ENCODE measurements at places on chromosomes 16 and 17. TPM values are rescaled to one million over a fixed set of nuclear protein-coding genes. Genes with fewer than 3 reads are reported as not detected.

- DNase-seq, result no peak
These were observed 130.6 kb downstream of the MGAT5B start for GRCh38 chr17:76998839-76999238.

Gene KRTAP4-4
- not detected for total RNA-seq

DNA sequence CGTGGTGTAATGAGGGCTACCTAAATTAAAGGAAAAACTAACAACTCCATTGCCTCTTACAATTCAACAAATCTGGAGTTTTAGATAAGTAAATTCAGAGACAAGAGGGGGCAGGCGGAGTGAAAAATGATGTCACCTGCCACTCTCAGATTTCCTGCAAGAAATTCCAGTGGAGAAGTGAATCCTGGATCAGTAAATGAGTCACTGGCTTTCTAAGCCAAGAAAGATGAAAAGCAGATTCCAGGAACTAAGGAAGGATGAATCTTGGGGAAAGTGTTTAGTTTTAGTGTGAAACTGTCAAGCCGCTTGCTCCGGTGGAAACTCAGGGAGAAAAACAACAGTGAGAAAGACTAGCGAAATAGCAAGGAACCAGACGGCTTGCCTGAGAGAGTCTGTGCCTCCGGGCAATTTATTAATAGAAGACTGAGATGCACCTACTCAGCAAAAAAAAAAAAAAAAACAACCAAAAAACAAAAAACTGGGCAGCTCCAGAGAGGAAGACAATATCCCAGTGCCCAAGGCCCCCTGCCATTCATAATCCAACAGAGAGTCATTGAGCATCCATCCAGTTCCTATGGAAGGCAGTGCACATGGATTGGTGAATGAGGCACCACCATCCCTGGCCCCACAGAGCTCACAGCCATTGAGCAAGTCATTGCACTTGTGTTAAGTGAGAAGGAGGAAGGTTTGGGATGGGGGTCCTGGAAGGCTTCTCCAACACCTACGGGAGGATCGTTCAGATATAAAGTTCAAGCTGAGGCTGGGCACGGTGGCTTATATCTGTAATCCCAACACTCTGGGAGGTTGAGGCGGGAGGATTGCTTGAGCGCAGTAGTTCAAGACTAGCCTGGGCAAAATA, 12.1 kb upstream of the RIPOR1 start:
- DNase-seq, result peak; percentile 74

GRCh38 chr16:55734665-55735064, 78.9 kb downstream of the SLC6A2 start:
- DNase-seq, result no peak

Gene DDX19B
- total RNA-seq, result 31.6 TPM

DNA sequence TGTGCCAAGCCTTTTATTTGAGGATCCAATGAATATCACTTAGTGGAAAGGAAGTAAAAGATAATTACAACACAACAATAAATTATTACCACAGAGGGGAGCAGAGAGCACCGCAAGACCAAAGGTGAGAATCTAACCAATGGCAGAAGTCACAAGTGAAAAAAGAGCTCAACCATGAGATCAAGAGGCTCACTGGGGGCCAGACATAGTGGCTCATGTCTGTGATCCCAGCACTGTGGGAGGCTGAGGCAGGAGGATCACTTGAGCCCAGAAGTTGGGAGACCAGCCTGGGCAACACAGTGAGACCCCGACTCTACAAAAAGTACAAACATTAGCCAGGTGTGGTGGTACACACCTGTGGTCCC, 17.7 kb downstream of the ANKRD11 start:
- DNase-seq, result no peak

Gene VAMP2
- total RNA-seq, result 2.1 TPM

Gene ZNF785
- total RNA-seq, result 4.4 TPM

- DNase-seq, result no peak
These were observed 7.9 kb downstream of the PRSS54 start for GRCh38 chr16:58286769-58287433.

Gene TP53TG3F
- not detected for total RNA-seq

DNA sequence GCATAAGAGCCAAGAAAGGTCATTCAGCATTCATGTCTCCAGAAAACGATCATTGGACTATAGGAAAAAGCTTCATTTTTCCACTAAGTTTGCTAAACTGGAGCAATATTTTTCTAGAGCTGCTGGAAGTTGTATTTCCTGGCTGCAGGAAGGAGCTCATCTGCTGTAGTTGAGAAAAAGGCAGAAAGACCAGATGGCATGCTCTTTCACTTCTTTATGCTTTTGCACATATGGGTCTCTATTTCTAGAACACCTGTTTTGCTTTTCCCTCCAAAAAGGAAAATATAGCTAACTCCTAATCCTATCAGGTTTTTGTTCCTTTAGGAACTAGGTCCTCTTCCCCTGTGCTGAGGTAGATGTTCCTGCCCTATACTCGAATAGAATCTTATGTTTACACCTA, 61.9 kb upstream of the HLF start:
- DNase-seq, result no peak

GRCh38 chr17:28953444-28954118, 2.3 kb upstream of the PHF12 start:
- peak; percentile 44 for DNase-seq

GRCh38 chr17:80416260-80416939, 1.4 kb downstream of the ENDOV start:
- DNase-seq, result no peak

Measured in bronchial epithelial cell (primary cell).